ENCODE measurements at places on chromosomes 5 and 9. TPM values are rescaled to one million over a fixed set of nuclear protein-coding genes. Genes with fewer than 3 reads are reported as not detected.

The PRSS3 gene
- 347 TPM for polyA plus RNA-seq

The MARVELD2 gene
- polyA plus RNA-seq, result 9.7 TPM

The NUP188 gene
- polyA plus RNA-seq, result 3.7 TPM

The FAM169A gene
- 1.4 TPM for polyA plus RNA-seq

The FAT2 gene
- 0.03 TPM for polyA plus RNA-seq

The NUTM2F gene
- not detected for polyA plus RNA-seq

The RFX3 gene
- polyA plus RNA-seq, result 2.8 TPM

The VPS13A gene
- 12.7 TPM for polyA plus RNA-seq

The PRRX2 gene
- 0.46 TPM for polyA plus RNA-seq

The PLAC8L1 gene
- 0.36 TPM for polyA plus RNA-seq

The GDA gene
- polyA plus RNA-seq, result 63.1 TPM

The DDX31 gene
- 2.5 TPM for polyA plus RNA-seq

The SNCB gene
- polyA plus RNA-seq, result 0.23 TPM

The SHISAL2B gene
- not detected for polyA plus RNA-seq

The GRAMD2B gene
- 44.4 TPM for polyA plus RNA-seq

The BARHL1 gene
- polyA plus RNA-seq, result not detected

The GNA14 gene
- 6.5 TPM for polyA plus RNA-seq

The IGFBPL1 gene
- not detected for polyA plus RNA-seq

The BARX1 gene
- polyA plus RNA-seq, result not detected

The PFN3 gene
- not detected for polyA plus RNA-seq

The OCLN gene
- 7.6 TPM for polyA plus RNA-seq

The IDNK gene
- polyA plus RNA-seq, result 9.4 TPM

The PLK2 gene
- polyA plus RNA-seq, result 6.4 TPM

The OR13C9 gene
- not detected for polyA plus RNA-seq

The DAB2IP gene
- polyA plus RNA-seq, result 25.8 TPM

The SNCAIP gene
- 1.2 TPM for polyA plus RNA-seq

The GABRA1 gene
- not detected for polyA plus RNA-seq

The COL27A1 gene
- 1.4 TPM for polyA plus RNA-seq

The AP3S1 gene
- polyA plus RNA-seq, result 190 TPM

The CRAT gene
- 49.8 TPM for polyA plus RNA-seq

The CDX1 gene
- 325 TPM for polyA plus RNA-seq

The N4BP3 gene
- polyA plus RNA-seq, result 1.2 TPM

The NPR3 gene
- 0.23 TPM for polyA plus RNA-seq

The DEPDC1B gene
- 9.5 TPM for polyA plus RNA-seq

The GGTA1 gene
- 3.6 TPM for polyA plus RNA-seq

The ANP32B gene
- 198 TPM for polyA plus RNA-seq

The C5orf47 gene
- not detected for polyA plus RNA-seq

The KIF4B gene
- polyA plus RNA-seq, result not detected

The GRIN3A gene
- polyA plus RNA-seq, result under 0.01 TPM

The IL13 gene
- polyA plus RNA-seq, result 0.15 TPM

The PCDHGA5 gene
- not detected for polyA plus RNA-seq

The SLC6A7 gene
- 0.60 TPM for polyA plus RNA-seq

The HTR1A gene
- polyA plus RNA-seq, result not detected

The NUTM2G gene
- 0.23 TPM for polyA plus RNA-seq

The KIF3A gene
- 1.8 TPM for polyA plus RNA-seq

The PELO gene
- 3.9 TPM for polyA plus RNA-seq

The POU5F2 gene
- polyA plus RNA-seq, result under 0.01 TPM

The ELAVL2 gene
- polyA plus RNA-seq, result not detected

The BRINP1 gene
- 0.19 TPM for polyA plus RNA-seq

The ADAMTS16 gene
- polyA plus RNA-seq, result not detected
